Spinal cord (tissue), 10 donors: ENCODE measurements at places on chromosomes 16 and 17. TPM values are rescaled to one million over a fixed set of nuclear protein-coding genes. Genes with fewer than 3 reads are reported as not detected.

The KAT2A gene
- 120 TPM for polyA plus RNA-seq

The CDRT15 gene
- 0.95 TPM for polyA plus RNA-seq

The ITGAD gene
- polyA plus RNA-seq = 0.50 TPM

The VASN gene
- 5.3 TPM for polyA plus RNA-seq

The COQ7 gene
- 36.2 TPM for polyA plus RNA-seq

The CLEC3A gene
- 0.26 TPM for polyA plus RNA-seq

The ZNF768 gene
- polyA plus RNA-seq = 54.3 TPM

The RPL19 gene
- polyA plus RNA-seq = 1,292 TPM

The SMTNL2 gene
- 12.8 TPM for polyA plus RNA-seq

The FADS6 gene
- 7.5 TPM for polyA plus RNA-seq

The ESRP2 gene
- polyA plus RNA-seq = 0.27 TPM
